NCI-H2107 (cell line): ENCODE measurements at places on chromosomes 13 and 19.

GRCh38 chr19:1744822-1745563, 8.3 kb upstream of the ONECUT3 start:
- DNase-seq = no peak

GRCh38 chr13:77383097-77383496, 56.2 kb upstream of the MYCBP2 start:
- no peak for DNase-seq

- DNase-seq = no peak
Measured at GRCh38 chr13:33560726-33561125, 257.2 kb upstream of the RFC3 start.

- DNase-seq = no peak
Measured at GRCh38 chr19:36182612-36183244, 30.5 kb upstream of the COX7A1 start.

DNA sequence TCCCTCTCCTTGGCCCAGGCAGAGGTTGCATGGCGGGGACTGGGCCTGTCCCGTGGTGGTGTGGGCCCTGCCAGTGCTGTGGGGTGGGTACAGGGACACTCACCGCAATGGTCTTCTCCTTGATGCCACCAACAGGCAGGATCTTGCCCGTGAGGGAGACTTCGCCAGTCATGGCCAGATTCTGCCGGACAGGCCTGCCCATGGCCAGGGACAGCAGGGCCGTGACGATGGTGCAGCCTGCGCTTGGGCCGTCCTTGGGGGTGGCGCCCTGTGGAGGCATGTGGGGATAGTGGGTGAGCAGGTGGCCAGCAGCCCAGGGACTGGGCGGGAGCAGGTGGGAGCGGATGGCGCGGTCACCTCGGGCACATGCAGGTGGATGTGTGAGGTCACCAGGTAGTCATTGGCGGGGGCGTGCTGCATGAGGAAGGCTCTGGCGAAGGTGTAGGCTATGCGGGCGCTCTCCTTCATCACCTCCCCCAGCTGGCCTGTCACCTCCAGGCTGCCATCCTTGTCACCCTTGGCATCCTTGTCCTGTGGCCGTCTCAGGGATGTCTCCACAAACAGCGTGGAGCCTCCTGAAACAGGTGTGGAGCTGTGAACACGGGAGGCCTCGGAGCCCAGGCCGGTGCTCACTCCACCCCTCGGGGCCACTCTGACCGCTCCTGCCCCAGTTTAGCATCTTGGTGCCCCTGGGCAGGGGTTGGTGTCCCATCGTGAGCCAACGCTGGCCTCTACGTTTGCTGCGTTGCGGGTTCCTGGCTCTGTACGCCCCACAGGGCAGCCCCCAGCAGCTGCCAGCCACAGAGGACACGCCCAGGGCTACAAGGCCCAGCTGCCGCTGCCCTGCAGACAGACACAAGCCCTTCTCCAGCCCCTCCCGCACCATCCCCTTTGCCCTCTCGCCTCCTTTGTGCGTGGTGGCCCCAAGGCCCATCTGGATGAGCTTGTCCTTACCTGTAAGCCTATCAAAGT, 3.4 kb downstream of the RPL36 start:
- no peak for DNase-seq

GRCh38 chr19:55165952-55166529, 372 bp downstream of the DNAAF3 start:
- peak; percentile 45 for DNase-seq

DNA sequence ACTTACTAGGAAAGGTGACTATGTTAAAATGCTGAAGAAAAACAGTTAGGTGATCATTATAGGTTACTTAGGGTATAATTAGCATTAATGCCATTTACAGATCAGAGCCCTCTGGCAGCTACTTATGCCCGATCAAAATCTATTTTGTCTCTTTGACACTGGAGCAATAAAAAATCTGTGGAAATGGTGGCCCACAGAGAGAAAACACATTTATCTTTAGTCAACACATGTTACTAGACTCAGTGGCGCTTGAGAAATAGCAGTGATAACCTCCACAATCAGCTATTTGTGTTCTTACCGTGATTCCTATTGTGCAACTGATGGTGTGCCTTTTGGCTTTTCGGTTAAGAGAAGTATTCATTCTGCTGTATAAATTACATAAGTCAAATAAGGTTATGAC, 1519.6 kb downstream of the PCDH9 start:
- DNase-seq = no peak

DNA sequence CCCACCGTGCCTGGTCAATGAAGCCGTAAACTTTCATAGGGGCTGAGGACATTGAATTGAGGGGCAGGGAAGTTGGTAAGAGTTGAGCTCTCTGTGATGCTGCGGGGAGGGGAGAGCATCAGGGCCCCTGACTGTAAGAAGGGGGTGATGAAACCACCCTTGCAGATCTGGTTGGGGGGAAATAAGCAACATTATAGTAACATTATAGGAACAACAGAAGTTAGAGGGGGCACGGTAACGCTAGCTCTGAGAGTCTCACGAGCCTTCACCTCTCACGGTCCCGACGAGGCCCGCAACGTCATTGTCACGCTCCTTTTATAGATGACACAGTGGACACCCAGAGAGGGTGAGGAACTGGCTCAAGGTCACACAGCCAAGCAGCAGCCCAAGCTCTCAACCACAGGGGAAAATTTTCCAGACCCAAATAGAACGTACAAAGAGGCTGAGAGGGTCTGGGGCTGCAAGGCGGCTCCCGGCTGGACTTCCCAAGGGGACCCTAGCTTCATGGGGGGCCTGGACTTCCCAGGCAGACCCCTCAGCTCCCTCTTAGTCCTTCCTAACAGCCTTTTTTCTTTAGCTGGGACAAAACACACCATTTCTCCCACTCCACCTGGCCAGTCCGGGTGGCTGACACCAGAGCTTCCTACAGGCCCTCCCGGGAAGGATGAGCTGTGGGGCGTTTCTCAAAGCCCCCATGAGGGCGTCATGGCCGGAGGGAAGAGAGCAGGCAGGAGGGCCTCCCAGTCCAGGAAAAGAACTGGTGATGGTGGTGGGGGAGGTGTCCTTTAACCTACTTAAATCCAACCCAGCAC, 4.1 kb downstream of the TLE5 start:
- DNase-seq = no peak

DNA sequence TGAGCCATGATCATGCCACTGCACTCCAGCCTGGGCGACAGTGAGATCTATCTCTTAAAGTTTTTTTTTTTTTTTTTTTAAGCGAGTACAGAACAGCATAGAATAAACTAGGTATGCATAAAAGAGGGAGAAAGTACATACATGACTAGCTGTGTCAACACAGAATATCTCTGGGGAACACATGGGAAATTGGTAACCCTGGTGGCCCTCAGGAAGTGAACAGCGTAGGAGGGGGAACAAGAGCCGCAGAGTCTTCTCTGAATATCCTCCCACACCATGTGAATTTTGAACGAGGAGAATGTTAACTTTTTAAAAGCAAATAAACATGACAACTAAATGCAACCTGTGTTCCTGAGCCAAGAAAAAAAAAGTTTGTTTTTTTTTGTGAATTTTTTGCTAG, 15.2 kb downstream of the PHLDB3 start:
- DNase-seq = no peak

DNA sequence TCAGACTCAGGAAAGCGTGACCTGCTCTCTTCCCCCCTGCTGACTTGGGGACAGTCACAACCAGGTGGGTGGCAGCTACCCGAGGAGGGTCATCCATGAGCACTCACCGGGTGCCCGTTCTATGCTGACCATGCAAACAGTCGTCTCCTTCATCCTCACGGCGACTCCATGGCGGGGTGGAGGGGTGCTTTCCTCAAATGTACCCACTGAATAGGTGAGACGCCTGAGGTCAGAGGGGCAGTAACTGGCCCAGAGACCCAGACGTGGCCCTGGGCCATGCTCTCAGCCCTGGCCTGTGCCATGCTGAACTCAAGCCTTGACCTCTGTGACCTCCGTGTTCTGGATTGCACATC, 59.2 kb upstream of the TPM4 start:
- no peak for DNase-seq

DNA sequence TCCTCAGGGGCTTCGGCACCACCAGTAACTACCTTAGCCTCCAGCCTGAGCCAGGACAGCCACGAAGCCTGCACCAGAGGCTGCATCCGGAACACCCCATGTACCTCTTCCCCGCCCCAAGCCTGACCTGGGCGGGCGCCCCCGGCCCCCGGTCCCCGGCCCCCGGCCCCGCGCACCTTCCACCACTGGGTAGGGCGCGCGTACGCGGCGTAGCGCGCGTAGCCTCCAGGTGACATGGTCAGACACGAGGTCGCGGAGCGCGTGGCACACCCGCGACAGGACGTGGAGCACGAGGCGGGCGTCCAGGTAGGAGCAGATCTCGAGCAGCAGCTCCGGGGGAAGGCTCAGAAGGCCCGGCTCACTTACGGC, 450 bp downstream of the FBXW9 start:
- no peak for DNase-seq

GRCh38 chr13:53054569-53054968, 26.0 kb downstream of the OLFM4 start:
- DNase-seq = no peak

DNA sequence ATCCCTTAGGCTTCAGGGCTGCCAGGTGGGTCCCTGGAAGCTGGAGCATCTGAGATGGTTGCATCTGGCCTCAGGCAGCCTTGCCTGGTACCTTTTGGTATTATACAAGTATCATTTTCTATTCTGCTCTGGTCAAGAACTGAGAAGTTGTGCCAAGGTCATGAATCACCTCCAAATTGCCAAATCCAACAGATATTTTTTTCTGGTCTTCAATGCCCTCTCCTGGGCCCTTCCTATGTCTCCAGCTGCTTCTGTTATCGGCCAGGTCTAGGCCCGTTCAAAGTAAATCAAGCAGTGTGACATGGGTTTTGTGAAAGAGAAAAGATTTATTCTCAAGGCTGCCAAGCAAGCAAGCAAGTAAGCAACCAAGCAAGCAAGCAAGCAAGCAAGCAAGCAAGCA, 271.1 kb upstream of the MAB21L1 start:
- DNase-seq = no peak

DNA sequence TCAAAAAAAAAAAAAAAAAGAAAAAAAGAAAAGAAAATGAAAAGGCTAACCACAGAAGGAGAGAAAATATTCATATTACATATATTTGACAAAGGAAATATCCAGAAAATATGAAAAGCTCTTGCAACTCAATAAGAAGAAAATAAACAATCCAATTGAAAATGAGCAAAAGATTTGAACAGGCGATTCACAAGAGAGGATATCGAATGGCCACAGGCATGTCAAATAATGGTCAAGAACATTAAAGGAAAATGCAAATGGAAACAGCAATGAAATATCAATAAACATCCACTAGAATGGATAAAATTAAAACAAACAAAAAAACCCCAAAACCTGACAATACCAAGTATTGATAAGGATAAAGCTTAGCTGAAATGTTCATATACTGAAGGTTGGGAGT, 8.1 kb downstream of the LGALS7 start:
- no peak for DNase-seq

DNA sequence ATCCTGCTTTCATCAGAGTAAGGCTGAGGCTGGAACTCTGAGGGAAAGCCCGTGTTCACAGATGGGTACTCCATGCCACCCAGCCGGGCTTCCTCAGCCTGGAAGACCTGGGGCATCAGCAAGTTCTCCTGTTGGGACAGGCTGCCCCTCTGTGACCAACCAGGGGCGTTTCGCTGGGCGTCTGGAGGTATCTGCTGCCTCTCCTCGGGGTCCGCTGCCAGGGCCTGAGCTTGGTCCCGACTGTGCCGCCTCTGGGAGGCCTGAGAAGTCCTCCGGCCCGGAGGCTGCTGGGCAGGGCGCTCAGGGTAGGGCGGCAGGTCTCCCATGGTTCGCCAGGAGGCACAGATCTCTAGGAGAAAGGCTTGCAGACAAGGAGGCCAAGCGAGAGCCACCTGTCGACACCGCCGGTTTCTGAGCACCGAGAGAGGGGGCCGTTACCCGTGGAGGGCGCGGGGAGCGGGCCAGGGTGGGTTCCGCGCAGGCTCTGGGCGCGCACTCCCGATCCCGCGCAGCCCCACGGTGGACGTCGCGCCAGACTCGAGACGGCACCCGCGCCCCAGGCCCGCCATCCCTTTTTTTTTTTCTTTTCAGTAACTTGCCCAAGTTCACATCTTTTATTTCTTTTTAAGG, at the start of gene RSPH6A:
Gene RSPH6A (minus strand): TSS at position 458 of the 630 bp plus-strand sequence. CDS start 132 bp downstream, at position 326.
- no peak for DNase-seq

DNA sequence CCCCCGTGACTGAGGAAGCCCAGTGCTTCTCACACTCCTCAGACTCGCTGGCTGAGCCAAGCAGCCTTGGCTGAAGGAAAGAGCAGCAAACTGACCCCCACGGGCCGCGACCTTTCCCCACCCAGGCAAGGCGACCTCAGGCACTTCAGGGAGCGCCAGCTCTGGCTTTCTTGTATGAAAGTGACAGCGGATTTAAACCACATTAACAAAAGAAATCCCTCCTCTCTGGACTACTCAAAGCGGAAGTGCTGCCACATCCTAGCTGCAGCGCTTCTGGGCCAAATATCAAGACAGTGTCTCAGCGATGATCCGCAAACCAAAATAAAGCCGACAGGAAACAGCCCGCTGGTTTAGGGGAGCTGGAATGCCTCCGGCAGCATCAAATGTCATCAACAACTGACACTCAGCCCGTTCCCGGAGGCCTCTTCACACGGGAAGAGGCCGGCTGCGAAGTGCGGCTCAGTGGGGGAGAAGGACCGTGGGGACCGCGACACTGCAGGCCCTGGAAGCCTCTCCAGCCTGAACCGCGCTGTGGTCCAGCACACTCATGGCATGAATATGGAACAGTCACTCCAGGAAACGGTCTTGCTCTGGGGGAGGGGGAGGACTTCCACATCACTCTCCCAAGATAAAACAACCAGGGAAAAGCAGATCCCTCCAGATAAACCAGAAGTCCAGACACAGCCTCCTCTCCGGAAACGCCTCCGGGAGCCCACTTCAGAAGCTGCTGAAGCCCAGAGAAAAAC, 1.4 kb downstream of the RASA3 start:
- peak; percentile 32 for DNase-seq

- no peak for DNase-seq
Measured at GRCh38 chr13:27170516-27171243, 931 bp downstream of the USP12 start.

GRCh38 chr13:35179494-35179893, 237.4 kb downstream of the NBEA start:
- DNase-seq = no peak
